ENCODE measurements at places on chromosomes 3 and 15. TPM values are rescaled to one million over a fixed set of nuclear protein-coding genes. Genes with fewer than 3 reads are reported as not detected.

The GCNT3 gene
- 8.3 TPM for polyA plus RNA-seq

The SLC49A4 gene
- 14.3 TPM for polyA plus RNA-seq

The NT5DC2 gene
- polyA plus RNA-seq: 93.7 TPM

The FES gene
- polyA plus RNA-seq: 4.8 TPM

The WDR93 gene
- polyA plus RNA-seq: 0.02 TPM

The ZNF80 gene
- 0.05 TPM for polyA plus RNA-seq

The TMCO5A gene
- polyA plus RNA-seq: not detected

The ASB14 gene
- 0.06 TPM for polyA plus RNA-seq

The CCDC32 gene
- 11.1 TPM for polyA plus RNA-seq
